ENCODE measurements at places on chromosomes 7 and 10. TPM values are rescaled to one million over a fixed set of nuclear protein-coding genes. Genes with fewer than 3 reads are reported as not detected.

DNA sequence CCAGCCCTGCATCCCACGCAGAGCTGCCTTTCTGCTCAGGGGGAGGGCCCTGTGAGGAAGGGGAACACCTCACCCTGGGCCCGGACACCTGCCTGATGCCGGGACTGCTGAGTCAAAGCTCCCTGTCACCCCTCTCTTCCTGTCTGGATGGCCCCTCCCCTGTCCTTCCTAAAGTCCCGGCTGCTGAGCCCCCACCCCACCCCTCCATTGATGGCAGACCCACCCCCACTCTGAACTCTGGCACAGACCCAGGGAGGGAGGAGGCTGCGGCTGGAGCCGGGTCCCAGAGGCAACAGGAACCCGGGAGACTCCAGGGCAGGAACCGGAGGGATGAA is 78.7 kb downstream of the ELFN1 start:
- no peak for DNase-seq
- H3K4me3 ChIP-seq: no peak overlapping the region
- H3K4me1 ChIP-seq: peaks cover 10% of the 10 kb centered on the region
- peaks cover 2% of the 10 kb centered on the region for H3K27me3 ChIP-seq
- H3K36me3 ChIP-seq: no peaks in the 10 kb centered on the region

The AS3MT gene
- total RNA-seq: 0.46 TPM

DNA sequence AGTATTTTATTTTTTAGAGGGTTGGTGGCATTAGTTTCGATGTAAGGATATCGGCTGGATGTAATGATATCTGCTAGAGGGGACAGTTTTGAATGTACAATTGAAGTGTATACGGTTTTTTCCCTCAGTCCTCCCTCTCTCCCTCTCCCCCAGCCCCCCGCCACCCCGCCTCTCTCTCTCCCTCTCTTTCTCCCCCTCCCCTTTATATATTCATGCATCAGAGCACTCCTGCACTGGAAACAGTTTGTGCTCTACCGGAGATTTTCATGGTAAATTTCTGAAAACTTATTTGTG is 1.6 kb downstream of the GLCCI1 start:
- peaks cover 32% of the 10 kb centered on the region for H3K4me1 ChIP-seq
- DNase-seq: no peak
- no peak overlapping the region for H3K27ac ChIP-seq
- no peak overlapping the region for H3K4me3 ChIP-seq

- no peak overlapping the region for H3K4me3 ChIP-seq
- no peaks in the 10 kb centered on the region for H3K27me3 ChIP-seq
- H3K36me3 ChIP-seq: peaks cover 33% of the 10 kb centered on the region
Measured at GRCh38 chr10:71812913-71813590, 38.0 kb downstream of the PSAP start.

DNA sequence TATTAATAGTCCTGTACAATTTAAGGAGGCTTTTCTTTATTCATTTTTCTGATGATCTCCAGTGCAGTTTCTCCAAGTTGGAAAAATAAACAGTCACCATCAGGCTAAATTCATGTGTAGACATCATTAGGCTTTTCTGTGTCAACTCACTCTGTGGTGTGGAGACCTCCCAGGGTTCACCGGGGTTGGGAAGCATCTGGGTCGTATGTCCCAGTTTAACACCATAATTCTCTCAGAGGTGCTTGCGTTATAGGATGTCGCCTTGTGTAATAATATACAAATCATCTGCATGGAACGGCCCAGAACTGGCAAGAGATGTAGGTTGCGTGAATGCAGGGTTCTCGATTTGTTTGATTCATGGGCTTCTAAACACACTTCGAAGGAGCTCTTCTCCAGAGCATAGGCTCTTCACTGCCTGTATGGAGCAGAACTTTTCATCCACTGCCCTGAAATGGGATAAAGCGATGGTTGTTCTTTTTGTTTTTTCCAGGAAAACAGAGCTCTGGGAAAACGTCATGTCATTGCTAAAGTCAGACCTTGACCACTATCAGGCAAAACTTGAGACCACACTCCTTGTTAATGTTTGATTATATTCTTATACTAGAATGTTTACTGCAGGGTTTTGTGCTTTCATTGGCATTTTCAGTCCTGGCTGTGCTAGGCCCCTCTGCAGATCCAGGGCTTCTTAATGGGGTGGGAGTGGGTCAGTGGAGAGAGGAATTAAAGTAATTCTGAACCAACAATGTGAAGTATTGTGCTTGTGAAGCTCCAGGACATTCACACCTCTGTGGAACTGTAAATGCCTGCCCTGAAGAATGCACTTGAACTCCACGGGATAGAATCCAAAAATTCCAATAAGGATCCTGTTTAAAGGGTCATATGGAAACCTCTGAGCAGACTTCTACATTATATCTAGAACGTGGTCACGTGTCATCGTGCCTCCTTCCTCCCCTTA is 172.8 kb downstream of the TRIL start:
- H3K4me1 ChIP-seq: peaks cover 51% of the 10 kb centered on the region
- no peaks in the 10 kb centered on the region for H3K27me3 ChIP-seq
- no peak for DNase-seq
- no peaks in the 10 kb centered on the region for H3K36me3 ChIP-seq
- H3K4me3 ChIP-seq: no peak overlapping the region

DNA sequence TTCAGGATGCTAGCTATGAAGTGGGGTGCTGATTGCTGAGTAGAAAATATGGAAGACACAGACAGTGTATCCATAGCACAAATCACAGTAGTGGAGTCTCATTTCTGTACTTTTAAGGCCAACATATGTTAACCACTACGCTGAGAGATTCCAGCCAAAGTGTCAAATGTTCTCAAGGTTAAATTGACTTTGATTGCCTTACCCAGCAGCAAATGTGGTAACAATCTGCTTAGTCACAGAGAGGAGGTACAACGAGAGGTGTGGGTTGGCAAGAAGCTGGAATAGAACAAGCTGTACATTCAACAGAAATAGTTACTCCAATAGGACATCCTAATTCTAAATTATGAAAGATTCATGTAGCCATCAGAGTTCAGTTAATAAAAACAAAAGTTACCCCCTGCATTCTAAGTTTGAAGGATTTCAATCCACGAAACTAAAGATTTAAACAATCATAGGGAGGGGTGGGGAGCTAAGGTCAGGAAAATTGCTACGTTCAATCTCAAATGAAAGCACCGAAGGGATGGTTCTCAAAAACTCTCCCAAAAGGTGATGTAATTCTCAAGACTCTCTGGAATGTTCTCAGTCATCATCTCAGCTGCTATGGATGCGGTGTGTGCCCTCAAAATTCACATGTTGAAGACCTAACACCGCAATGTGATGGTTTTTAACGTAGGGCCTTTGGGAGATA is 137.0 kb downstream of the ETV1 start:
- H3K36me3 ChIP-seq: no peaks in the 10 kb centered on the region
- no peaks in the 10 kb centered on the region for H3K4me1 ChIP-seq
- no peak for DNase-seq
- no peaks in the 10 kb centered on the region for H3K27me3 ChIP-seq
- no peak overlapping the region for H3K4me3 ChIP-seq
- H3K27ac ChIP-seq: no peak overlapping the region

DNA sequence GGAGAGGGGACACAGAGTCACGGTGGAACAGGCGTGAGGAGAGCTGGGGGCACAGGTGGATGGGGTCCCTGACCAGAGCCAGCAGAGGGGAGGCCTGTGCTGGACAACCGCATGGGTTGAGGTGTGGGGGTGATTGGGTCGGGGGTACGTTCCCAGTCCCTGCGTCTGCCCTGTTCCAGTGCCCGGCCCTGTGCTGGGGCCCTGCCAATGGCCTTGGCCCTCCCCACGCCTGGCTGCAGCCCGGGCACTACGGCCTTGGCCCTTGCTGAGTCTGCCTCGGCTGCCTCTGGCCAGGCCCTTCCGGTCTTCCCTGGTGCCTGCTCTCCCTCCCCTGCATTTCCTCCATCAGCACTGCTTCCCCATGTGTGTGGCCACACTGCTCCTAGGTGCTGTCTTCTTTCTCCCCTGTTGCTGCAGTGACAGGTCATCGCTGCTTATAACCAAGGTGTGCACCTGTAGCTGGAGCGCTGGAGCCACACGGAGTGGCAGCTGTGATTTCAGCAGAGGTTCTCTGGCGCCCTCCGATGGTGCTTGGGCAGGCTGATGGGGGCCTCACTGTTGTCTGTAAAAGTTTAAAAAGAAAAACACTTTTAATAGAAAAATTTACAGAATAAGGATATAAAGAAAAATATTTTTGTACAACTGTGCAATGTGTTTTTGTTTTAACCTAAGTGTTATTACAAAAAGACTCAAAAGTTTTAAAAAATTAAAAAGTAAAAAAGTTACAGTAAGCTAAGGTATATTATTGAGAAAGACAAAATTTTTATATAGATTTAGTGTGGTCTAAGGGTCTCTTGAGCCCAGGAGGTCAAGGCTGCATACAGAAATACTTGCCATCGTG is 45.2 kb upstream of the BHLHA15 start:
- H3K36me3 ChIP-seq: peaks cover 2% of the 10 kb centered on the region
- no peak overlapping the region for H3K4me3 ChIP-seq
- H3K4me1 ChIP-seq: peaks cover 21% of the 10 kb centered on the region

GRCh38 chr10:4688601-4689000 is 137.4 kb upstream of the AKR1E2 start:
- peaks cover 4% of the 10 kb centered on the region for H3K4me1 ChIP-seq
- no peak overlapping the region for H3K4me3 ChIP-seq
- no peaks in the 10 kb centered on the region for H3K36me3 ChIP-seq
- no peak for DNase-seq

The NFE2L3 gene
- 3.0 TPM for total RNA-seq
